Fibroblast of skin of left biceps (primary cell): ENCODE measurements at places on chromosomes 11 and 22.

DNA sequence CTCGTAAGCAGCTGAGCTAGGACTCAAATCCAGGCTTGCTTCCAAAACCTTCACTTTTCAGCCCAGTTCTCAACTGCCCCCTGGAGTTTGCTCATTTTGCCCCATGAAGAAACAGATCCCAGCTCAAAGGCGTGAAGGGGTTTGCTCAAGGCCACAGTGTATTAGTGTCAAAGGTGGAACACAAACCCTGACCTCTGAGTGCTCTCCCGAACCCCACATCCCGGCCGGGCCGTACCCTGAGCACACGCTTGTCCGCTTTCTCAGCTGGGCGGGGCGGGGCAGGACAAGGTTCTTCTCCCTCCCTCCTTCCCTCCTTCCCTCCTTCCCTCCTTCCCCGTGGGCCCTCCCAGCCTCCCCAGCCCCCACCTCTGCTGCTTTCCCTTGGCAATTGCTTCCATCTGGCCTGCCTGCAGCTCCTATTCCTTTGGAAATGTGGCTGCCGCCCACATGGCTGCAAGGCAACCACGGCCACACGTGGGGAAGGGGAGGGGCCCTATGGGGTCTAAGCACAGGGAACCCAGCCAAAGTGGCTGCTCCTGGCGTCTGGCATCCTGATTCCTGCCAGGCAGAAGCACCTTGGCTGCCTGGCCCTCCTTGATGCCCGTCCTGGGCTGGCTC, 4.1 kb downstream of the ST3GAL4 start:
- peak; percentile 78 for DNase-seq

- DNase-seq, result no peak
These were observed 4.4 kb downstream of the IFT27 start for GRCh38 chr22:36771356-36772063.

DNA sequence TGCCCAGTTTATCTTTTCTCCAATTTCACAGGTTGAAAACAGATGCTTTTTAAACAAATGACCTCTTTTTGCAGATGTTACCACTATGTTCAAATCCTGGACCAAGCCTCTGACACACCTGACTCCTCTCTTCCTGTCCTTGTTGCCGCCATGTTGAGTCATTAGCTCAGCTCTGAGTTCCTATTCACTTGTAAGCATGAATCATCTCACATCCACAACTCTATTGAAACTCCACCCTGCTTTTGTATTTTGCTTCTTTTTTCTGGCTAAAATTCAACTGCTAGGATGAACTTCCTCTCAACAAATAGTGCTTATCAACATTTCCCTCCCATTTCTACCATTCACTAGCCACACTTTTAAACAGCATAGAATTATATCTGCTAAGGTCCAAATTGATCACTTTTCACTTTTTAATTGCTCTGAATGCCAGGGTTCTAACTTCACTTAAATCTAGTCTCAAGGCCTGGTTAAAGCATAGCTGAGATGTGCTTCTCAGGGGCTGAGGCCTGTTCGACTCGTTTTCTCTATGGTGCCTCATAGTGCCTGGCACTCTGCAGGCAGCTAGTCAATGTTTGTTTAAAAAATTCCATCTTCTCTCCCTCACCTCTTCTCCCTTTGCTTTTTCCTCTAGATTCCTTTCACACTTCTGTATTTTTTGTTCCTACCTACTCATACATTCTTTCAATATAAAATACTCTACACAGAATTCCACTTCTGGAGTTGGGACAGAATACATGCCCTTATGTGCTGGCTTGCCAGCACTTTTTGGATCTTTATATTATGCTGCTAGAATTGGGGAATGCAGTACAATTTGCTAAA, 3.9 kb downstream of the JOSD1 start:
- no peak for DNase-seq

DNA sequence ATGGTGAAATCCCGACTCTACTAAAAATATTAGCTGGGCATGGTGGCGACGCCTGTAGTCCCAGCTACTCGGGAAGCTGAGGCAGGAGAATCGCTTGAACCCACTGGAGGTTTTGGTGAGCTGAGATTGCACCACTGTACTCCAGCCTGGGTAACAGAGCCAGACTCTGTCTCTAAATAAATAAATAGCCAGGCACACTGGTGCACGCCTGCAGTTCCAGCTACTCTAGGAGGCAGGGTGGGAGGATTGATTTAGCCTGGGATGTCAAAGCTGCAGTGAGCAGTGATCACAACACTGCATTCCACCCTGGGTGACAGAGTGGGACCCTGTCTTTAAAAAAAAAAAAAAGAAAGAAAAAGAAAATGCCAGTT, 17.4 kb downstream of the SUSD2 start:
- DNase-seq, result no peak

DNA sequence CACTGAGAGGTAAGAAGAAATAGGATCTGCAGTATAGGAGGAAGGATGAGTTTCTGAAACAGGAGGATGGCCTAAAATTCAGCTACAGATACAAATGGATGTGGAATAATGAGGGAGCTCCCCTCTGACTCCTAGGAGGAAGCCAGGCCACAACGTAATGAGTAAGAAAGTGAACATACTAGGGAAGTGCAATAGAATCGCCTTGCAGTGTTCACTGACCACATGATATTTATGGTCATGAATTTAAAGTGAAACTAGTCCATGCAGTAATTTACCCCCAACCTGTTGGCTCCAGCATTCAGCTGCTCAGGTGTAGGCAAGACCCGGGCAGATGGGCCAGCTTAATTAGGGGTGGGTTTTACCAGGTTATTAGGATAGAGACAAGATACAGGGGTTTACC, 101.7 kb downstream of the DEUP1 start:
- no peak for DNase-seq

DNA sequence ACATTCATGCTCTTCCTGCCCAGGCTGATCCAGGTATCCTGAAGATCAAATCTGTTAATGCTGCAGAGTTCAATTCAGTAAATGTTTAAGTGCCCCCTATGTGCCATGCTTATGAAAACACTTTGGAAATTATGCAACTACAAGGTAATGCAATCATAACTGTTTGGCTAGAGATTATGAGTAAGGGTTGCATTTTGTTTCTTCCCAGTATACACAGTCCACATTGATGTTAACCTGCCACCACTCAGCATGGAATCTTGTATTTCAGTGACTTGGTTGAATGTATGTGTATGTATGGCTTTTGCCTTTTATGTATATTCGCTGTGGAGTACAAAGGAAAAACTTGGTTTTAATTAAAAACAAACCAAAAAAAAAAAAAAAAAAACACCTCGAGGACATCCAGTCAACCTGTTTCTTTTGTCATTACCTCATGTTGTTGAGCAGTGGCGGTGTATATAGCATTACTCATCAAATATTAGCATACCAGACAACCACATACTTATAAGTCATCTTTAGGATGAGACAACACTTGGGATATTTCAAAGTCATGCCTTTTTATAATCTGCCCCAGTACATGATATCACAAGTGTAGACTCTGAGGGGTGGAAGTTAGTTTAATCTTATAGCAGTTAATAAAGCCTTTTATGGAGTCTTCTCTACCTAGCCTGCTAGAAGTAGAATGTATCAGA, 86.1 kb upstream of the HORMAD2 start:
- DNase-seq, result peak; percentile 53

DNA sequence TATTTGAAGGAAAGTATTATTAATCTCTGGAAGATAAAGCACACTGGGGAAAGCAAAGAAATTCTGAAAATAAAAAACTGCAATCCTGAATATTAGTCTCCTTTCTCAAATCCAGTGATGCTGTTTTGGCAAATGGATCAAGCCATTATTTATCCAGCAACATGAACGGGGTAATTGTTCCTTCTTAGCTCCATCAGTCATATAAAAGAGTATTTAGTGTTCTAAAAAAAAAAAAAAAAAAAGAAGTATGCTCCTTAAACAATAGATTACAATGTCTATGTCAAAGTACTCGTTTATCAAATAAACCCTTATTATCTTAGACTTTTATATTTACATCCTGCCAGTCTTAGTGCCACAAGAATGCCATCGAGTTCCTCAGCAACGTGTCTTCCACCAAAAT, 1.3 kb downstream of the RDX start:
- no peak for DNase-seq

DNA sequence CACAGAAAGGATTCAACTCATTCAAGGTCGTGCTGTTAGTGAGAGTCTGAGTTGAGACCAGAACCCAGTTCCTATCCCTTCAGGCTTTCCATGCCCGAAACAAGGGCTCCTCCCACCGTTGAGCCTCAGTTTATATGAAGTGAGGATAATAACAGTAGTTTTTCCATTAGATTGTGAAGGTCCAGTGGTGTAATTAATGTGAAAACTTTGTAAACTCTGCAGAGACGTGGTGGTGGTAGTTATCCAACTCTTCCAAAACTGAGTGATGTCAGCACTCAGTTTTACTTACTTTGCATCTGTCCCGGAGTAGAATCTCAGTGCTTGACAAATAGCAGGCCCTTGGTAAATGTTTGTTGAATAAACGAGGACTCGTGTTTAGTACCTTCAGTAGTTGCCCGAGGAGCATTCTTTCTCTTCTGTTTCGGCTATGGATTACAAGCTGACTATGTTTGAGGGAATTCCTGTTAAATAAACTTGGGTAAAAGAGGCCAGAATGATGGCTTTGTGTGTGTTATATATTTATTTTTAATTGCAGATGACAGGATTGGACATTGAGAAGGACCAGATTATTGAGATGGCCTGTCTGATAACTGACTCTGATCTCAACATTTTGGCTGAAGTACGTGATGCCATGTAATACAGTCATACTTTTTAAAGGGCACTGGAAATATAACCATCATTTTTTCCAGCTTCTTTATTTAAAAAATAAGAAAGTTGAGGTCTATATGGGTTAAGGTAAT, 1.0 kb downstream of the REXO2 start:
- DNase-seq, result no peak

DNA sequence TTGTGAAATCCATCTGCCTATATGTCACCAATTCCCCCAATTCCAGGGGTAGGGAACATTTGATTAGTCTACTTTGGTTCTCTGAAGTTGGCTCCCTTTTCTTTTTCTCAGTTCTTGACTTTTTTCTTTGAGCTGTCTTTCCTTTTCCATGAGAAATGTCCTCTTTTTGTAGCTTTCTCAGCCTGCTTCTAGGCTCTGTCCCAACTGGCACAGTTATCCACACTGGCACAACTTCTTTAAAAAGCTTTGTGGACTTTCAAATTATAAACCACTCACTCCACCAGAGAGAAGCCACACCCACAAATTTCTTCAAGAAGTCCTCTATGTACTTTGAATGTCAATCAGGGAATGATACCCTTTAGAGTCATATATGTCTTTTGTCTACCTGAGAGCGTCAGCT, 100.5 kb downstream of the TTC17 start:
- no peak for DNase-seq

GRCh38 chr11:70603114-70603755, 204.9 kb downstream of the CTTN start:
- no peak for DNase-seq
